ENCODE measurements at places on chromosomes 3 and 15.

DNA sequence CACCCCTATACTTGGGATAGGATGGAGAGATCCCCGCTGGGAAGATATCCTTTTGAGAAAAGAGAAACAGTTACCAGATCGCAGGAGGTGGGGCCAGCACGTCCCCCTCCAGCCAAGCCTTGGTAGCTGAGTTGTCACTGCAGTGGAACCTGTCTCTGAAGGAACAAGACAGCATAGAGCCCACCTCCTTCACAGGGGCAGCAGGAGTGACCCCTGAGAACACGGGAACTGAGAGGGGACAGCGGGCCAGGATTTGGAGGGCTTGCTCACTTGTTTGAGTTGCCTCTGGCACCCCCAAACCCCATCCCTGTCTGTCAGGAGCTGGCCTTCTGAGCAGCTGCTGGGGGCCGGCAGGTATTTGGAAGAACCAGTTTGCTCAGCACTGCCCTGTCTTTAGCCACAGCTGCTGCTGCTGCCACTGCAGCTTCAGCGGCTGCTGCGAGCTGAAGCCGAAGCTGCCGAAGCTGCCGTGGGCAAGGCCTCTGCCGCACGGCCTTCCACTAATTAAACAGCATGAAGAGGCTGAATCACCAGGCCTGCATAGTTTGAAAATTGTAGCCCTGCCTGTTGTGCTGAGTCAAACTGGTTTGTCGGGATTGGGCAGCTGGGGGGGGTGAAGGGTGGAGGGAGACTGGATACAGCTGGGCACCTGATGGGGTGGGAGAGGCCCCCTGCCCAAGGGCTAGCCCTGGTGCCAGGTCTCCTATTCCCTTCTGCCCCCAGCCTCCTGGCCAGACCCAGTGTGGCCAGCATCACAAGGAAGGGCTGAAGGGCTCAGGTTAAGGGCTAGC is 4.0 kb downstream of the EPHB3 start:
- peak; percentile 87 for DNase-seq

GRCh38 chr15:100341239-100341749 is 481 bp downstream of the ADAMTS17 start:
- no peak for DNase-seq

DNA sequence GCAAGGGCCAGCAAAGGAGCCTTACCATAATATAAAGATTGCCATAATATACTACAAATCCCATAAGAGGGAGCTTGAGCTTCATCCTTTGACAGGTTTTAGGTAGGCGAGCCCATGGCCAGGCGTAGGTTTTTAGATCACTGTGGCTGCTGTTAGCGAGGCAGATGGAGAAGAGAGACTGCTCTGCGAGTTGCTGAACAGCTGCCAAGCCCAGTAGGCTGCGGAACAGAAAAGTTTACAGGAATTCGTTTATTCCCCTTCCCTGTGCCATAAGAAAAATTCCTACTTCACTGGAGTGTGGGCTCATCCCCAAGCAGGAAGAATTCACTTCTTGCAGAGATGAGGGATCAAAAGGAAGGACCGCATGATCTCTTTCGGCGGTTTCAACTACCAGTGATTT is 30.5 kb downstream of the TMED3 start:
- DNase-seq, result no peak

DNA sequence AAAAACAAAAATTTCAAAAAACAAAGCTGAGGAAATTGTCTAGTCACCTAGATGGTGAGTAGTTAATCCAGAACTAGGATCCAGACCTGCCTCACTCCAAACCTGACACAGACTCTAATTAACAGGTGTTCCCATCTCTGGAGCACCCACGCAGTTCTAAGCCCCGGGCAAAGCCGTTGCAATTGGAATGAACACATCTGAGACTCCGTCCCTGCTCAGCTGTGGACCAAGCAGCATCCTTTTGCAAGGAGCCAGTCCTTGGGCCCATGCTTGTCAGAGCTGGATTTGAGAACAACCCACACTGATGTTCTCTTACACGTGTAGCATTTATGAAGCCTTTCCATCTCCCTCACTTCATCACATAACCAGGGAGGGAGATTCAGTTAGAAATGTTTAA is 54.8 kb downstream of the LMCD1 start:
- DNase-seq, result no peak

DNA sequence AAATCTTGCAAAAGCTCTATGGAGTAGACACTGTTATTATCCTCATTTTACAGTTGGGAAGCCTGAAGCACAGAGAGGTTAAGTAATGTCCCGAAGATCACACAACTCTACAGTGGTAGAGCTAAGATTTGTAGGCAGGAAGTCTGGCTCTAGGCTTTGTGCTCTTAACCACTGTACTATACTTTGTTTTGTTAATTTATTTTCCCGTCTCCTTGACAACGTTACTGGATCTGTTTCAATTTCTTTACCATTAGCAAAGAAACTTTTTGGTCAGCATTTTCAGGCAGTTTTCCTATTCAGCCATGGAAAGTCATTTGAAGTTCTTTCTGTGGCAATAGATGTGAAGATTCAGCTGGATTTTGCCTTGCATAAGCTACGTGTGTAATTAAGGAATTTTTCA is 51.7 kb downstream of the OTOL1 start:
- DNase-seq, result peak; percentile 14

DNA sequence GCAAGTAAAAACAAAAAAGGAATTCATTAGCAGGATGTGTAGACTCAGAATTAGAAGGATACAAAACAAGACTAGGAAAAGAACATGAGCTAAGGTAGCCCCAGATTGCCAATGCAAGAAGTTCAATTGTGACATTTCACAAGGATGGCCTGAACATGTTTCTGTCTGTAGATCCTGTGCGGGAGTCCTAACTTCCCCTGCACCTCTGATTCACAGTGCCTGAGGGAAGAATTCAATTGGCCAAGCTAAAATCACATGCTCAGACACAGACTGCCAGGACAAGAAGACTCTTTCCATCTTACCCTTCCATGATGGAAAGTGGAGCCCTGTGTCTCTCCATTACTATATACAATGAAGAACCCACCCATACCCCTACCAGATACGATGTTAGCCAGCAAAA is 251.5 kb downstream of the KCNH8 start:
- no peak for DNase-seq

DNA sequence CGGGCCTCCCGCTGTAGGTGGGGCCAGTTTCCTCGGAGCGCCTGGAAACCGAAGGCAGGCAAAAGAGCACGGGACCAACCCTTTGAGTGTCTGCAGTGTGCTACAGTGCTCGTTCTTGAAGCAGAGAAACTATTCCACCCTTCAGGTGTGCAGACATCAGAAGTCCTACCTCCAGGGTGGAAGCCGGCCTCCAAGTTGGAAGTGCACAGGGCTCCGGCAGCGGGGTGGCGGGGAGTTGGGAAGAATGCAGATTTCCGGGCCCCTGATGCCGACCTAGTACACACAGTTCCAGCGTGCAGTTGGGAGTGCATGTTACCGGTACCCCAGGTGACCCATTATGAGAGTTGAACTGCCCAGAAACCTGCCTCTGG is 3.0 kb downstream of the KLF13 start:
- DNase-seq, result no peak

GRCh38 chr15:41417418-41418195 is 712 bp downstream of the RTF1 start:
- DNase-seq, result peak; percentile 50

GRCh38 chr3:198113206-198114053 is 153.4 kb downstream of the LMLN start:
- DNase-seq, result no peak

DNA sequence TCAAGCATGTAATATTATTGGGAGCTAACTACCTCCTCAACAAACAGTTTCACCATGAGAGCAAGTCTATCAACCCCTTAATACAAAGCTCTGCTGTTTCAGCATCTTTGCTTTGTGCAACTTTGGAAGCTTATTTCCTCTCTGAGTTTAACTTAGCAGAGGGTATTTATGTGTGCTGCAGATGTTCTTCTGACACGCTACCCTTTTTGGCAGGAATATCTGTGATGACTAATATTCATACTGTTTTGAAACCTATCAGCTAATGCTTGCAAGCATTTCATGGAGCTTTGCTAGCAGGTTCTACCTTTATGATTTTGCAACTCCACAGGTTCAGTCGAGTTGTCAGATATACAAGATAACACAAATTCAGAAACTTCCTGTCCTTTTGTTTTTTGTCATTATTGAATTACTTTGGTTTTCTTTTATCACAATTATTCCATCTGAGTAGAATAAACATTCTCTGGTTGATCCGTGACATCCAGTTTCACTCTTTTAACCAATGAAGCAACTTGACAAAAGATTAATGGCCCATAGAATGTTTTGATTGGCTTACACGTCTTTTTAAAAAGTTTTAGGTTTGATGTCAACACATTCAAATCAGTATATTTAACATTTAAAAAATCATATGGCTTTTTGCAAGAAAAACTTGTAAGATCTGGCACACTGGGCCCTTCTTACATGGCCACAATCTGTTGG is 1.7 kb upstream of the SLC9A9 start:
- peak; percentile 49 for DNase-seq

DNA sequence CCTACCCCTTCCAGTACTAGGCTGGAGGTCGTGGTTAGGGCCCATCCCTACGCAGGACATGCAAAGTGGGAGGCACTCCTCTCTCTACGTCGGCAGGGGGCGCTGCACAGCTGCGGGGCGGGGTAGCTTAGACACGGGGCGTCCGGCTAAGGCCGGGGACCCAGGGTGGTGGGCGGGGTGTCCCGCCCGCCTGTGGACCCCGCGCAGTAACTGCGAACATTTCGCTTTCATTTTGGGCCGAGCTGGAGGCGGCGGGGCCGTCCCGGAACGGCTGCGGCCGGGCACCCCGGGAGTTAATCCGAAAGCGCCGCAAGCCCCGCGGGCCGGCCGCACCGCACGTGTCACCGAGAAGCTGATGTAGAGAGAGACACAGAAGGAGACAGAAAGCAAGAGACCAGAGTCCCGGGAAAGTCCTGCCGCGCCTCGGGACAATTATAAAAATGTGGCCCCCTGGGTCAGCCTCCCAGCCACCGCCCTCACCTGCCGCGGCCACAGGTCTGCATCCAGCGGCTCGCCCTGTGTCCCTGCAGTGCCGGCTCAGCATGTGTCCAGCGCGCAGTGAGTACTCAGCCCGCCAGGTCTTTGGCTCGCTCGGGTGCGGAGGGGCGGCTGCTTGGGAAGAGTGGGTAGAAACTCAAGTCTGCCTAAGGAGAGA is at the start of gene IL12A:
IL12A (plus strand) TSS at position 219 of the 655 bp plus-strand sequence.
- peak; percentile 83 for DNase-seq

DNA sequence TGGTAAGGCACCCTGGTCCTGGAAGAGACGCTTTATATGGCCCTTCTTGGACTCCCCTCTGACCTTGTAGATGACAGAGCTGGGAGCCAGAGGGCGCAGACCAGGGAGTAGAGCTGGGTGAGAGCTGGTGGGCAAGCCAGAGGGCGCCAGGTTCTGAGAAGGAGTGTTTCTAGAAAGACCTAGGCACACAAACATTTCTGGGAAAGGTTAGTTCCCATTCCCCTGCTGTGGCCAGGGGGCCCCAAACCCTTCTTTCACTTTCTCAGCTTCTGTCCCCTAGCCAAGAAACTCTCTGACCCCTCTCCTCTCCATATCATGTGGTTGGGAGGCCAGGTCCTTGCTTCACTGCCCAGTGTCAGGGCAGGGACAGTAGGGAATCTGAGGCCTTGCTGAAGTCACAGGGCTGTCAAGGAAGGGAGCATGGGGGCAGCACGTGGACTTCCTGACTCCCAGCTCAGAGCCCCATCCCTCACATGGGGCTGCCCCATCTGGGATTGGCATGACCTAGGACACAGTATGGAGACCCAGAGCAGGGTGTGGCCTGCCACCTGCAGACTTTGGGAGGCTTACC is 3.6 kb downstream of the HEMK1 start:
- DNase-seq, result no peak

DNA sequence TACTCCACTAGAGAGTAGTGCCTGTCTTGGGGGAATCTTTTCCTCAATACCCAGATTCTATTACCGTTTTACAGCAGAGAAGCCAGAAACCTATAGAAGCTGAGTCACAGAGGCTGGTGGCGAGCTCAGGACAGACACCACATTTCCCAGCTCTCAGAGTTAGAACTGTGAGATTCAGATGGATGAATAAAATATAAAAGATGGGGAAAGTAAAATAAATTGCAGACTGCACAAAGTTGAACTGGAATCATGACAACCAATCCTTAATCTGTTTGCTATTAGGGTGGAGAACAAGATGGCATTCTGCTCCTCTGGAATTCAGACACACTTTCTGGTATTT is 40.5 kb upstream of the CMSS1 start:
- no peak for DNase-seq

- DNase-seq, result no peak
These were observed 12.4 kb downstream of the ANKRD63 start for GRCh38 chr15:40270246-40270995.

DNA sequence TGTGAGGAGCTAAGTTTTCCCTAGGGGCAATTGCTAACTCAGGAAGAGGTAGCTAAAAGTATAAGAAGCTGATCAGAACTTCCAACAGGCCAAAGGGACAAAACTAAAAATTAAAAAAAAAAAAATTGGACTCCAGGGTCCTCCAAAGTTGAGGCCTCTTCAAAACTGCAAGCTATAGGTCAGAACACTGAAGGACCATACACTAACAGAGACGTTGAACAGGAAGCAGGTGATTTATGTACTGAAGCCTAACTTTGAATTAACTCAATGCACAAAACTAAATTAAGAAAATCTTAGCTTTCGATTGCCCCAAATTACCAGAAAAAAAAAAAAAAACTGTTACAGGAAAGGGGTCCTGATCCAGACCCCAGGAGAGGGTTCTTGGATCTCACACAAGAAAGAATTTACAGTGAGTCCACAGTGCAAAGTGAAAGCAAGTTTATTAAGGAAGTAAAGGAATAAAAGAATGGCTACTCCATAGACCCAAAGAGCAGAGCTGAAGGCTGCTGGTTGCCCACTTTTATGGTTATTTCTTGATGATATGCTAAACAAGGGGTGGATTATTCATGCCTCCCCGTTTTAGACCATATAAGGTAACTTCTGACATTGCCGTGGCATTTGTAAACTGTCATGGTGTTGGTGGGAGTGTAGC is 442.8 kb upstream of the NECTIN3 start:
- no peak for DNase-seq

GRCh38 chr3:51338632-51339031 is 46.5 kb upstream of the MANF start:
- DNase-seq, result no peak

- DNase-seq, result no peak
These were observed 157.1 kb upstream of the TGFBR2 start for GRCh38 chr3:30449290-30449632.

- DNase-seq, result no peak
These were observed 25.6 kb upstream of the RHO start for GRCh38 chr3:129502641-129503408.

Data from ELR (cell line).